ENCODE measurements at places on chromosomes 7 and 10.

- DNase-seq: peak; percentile 36
Observed at GRCh38 chr10:69685802-69686585, 55.9 kb downstream of the FAM241B start.

DNA sequence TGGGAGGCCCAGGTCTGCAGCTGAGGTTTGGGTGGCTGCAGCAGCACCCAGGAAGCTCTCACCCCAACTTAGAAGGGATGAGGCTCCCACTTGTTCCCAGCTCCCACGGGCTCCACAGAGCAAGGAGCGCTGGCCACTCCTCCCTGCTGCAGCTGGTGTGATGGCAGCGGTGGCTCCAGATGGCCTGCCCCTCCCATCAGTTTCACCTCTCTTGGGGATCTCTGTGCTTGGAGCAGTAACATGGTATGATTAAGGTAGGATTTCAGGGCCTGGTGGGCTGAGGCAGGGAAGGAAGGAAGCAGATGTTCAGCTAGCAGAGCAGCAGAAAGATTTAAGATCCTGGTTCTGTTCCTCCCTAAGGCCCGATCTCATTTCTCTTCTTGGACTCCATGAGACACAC is 66.8 kb upstream of the KIF5B start:
- no peak for DNase-seq

- no peak for DNase-seq
Observed at GRCh38 chr7:101096331-101096956, 11.2 kb downstream of the TRIM56 start.

- no peak for DNase-seq
Observed at GRCh38 chr10:78299851-78300468, 266.3 kb downstream of the RPS24 start.

- DNase-seq: no peak
Observed at GRCh38 chr10:28942012-28942411, 264.7 kb downstream of the BAMBI start.

DNA sequence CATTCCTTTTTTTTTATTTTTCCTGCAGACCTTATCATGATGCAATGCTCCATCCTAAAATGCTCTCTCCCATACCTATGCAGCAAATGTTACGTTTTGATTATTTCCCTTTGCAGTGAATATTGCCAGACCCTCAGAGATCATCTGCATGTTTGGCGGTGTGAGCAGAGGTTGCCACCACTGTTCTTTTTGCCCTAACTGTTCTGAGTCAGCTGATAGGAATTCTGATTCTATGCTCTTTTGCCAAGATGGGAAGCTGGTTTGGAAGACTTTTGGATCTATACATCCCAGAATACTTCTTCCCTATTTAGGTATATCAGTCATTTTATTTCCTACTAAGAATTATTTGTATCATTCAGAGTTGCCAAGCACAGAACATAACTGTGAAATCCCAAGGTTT is 130.5 kb downstream of the KLF6 start:
- no peak for DNase-seq

GRCh38 chr7:34501156-34501555 is 156.9 kb upstream of the NPSR1 start:
- no peak for DNase-seq

Measured in right kidney (tissue), 9 donors.